ENCODE measurements at places on chromosomes 4 and X. TPM values are rescaled to one million over a fixed set of nuclear protein-coding genes. Genes with fewer than 3 reads are reported as not detected.

GRCh38 chrX:17411205-17411604, 36.2 kb downstream of the NHS start:
- DNase-seq, result no peak

Gene ATP2B3
- 0.69 TPM for total RNA-seq

Gene COL25A1
- 16.4 TPM for total RNA-seq

DNA sequence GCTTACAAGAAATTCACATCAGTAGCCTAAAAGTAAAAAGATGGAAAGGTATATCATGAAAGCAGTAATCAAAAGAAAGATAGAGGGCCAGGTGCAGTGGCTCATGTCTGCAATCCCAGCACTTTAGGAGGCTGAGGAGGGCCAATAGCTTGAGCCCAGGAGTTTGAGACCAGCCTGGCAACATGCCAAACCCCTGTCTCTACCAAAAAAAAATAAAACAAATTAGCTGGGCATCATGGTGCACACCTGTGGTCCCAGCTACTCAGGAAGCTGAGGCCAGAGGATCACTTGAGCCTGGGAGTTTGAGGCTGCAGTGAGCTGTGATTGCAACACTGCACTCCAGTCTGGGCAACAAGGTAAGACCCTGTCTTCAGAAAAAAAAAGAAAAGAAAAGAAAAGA, 55.5 kb downstream of the GSPT2 start:
- no peak for DNase-seq

- DNase-seq, result no peak
Observed at GRCh38 chr4:98908703-98909262, 20.1 kb downstream of the EIF4E start.

DNA sequence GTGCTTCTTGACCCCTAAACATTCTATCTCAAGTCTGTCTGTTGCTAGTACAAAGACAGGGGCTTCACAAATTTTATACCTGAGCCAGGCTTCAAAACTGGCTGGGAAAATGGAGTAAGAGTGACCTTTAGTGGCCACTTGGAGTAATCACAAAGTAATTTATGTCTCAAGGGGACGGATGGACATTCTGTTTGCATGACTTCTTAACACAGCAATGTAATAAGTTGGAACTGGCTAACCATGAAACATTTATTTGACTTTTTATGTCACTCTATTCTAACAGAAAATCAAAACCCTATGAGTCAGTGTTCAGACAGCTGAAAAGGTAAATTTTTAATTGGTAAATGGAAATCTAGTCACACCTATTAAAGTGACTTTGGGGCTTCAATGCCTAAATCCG, 600.6 kb downstream of the ANKRD50 start:
- peak; percentile 73 for DNase-seq

Gene CSAG3
- total RNA-seq, result not detected

DNA sequence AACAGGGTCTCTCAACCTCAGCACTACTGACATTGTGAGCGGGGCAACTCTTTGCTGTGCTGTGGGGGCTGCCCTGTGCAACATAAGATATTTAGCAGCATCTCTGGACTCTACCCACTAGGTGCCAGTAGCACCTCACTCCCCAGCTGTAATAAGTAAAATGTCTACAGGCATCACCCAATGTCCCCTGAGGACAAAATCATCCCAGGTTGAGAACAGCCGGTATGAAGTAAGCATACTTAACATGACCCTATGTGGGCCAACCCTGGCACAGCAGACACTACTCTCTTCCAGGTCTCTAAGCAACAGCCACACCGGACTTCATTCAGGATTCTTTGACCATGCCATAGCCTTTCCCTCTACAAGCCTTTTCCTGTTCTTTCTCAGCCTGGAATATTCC, 10.5 kb upstream of the MGST2 start:
- DNase-seq, result no peak

Gene WNK3
- total RNA-seq, result 8.7 TPM

Gene AFAP1
- 41.8 TPM for total RNA-seq

DNA sequence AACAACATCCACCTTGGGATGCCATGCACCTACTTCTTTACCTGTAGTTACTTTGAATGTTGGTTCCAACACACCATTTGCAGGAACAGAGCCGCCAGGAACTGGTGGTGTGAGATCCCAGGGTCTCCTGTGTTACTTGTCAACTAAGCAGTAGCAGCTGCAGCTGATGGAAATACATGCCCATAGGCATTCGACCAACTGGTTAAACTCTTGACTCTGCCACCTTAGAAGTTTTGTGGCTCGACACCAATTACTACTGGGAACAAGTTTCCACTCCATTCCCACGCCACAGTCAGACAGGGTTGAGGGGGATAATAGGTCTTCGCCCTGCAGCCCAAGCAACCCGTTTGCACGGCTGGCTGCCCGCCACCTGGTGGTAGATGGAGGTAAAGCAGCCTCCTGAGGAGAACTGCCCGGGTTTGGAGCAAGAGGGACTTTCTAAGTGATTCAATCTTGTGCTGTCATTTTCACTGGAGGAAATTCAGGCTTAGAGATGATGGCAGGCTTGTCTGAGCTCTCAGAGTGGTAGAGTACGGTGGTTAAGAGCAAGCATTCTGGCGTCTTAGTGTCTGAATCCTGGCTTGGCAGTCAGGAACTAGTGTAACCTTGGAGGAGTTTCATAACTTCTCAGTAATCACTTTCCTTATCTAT, 119.1 kb upstream of the TRIM2 start:
- no peak for DNase-seq

DNA sequence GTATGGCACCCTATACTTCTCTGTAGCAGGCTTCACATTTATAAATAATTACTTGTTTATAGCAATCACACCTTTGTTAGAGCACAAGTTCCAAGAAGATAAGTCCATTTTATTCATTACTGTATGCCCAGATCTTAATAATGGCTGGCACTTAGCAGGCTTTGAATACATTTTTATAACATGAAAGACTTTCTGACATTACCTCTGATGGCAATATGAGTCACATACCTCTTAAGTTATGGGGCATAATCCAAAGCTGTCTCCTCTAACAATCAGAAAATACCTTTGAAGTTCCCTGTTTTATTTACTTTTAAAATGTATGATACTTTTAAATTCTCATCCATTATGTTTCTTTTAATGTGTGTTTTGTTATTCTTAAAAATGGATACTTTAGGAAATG, 12.2 kb downstream of the SCRG1 start:
- DNase-seq, result no peak

DNA sequence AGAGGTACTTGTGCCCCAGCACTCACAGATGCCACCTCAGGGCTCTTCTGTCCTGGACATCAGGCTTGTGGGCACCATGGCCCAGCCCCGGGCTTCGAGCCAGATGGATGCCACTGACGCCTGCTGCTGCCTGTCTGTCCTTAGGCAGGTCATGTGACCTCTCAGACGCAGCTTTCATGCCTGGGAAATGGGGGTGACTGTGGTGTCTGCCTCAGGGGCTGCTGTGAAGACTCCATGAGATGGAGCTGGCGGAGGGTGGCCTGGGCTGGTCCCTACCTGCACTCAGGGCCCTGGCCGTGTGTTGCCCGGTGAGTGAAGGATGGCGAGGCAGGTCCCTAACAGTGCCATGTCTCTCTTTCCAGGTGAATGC, 6.5 kb downstream of the CPZ start:
- no peak for DNase-seq

Gene CACNA1F
- 0.05 TPM for total RNA-seq

- no peak for DNase-seq
Observed at GRCh38 chr4:14607001-14607400, 395.3 kb upstream of the CPEB2 start.

- no peak for DNase-seq
Observed at GRCh38 chr4:2560167-2560566, 23.7 kb downstream of the FAM193A start.

Gene FAM47A
- total RNA-seq, result not detected

DNA sequence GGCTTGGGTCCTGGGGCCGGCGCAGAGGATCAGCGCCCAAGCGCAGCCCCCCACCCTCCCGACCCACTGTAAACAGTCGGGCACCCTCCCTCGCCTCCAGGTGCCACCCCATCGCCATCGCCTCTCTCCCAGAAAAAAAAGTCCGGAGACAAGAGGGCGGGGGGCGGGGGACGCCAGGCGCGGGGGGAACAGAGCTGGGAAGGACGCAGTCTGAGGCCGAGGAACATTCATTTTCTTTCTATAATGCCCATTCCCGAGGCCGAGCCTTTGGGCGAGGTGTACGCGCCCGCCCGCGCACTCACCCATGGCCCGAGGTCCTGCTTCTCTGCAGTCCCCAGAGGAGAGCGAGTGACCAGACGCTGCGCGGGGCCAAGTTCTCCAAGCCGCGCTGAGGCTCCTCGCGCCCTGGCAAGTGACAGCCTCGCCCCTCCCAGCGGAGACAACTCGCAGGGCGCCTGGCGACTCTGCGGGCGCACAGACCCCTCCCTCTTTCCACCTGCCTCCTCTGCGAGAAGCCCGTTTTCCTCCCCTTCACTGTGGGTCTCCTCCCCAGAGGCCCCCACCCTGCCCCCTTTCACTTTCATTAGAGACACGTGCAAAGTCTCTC, 63.5 kb upstream of the WDR17 start:
- DNase-seq, result no peak

DNA sequence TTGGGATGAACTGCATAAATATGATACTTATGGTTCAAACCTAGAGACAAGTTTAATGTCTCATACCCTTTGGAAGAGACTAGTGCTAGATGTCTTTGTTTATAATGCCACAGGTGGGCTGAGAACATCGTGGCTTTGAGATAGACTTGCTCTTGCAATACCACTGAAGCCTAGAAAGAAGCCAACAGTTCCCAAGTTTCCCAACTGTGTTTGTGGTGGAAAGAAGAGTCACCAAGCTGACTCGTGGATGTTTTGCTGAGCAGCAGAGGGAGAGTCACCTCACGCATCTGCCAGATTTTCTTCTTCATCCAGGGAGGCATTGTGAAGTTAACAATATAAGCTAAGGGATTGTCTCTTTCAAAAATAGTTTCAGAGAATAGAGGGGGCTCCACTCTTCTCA, 1076.2 kb downstream of the C4orf33 start:
- DNase-seq, result no peak

DNA sequence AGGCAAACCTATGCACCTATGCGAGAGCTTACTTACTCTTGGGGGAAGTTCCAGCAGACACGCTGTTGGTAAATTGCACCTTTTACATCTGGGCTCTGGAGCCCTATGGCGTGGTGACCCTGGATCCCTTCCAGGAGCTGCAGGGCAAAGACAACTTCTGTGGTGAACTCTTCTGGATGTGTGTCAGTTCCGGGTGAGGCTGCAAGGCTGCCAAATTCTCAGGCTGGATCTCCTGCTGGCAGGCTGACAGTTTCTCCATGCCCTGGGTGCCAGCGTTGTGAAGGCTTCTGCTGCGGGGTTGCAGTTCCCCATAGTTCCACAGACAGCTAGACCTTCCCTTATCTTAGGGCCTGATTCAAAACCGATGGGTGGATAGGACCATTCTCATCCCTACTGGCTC, 37.9 kb downstream of the RAP2C start:
- no peak for DNase-seq

Gene HMGN5
- 4.9 TPM for total RNA-seq

Gene ERAS
- total RNA-seq, result not detected

GRCh38 chr4:41718907-41719306, 29.6 kb downstream of the PHOX2B start:
- DNase-seq, result no peak

Gene SUPT20HL2
- total RNA-seq, result not detected

- no peak for DNase-seq
Observed at GRCh38 chr4:189779281-189779980, 161.2 kb upstream of the FRG1 start.

DNA sequence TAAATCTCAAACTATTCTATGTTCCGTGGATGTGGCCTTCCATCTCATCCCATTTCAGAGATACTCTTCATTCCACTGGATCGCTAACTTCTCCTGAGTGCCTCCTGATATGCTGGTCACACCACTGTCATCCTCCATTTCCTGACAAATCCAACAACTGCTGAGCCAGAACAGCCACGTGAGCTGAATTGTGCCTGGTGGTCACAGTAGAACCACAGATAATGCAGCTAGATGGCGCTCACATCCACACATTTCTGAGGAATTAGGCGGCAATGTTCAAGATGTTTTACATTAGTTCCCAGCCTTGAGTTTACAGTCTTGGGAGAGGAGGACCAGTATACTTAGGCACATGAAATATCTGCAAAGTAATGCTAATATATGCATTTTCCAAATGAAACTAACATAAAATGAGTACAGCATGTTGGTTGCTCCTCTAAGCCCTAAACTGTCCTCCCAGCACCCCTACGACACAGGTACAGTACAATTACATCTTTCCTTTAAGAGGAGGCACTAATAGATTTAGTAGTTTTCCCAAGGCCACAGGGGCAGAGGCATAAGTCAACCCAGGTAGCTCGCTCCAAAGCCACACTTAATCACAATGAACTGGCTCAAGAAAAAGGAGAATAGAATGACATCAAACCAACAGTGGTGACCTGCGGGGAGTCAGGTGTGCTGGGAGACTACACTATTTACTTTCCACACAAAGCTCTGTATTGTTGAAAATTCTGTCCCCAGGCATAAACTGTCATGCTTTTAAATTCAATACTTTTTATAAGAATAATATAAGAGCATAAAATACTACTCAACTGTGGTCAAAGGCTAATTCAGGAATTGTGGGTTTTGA, 134.2 kb downstream of the CHIC2 start:
- DNase-seq, result peak; percentile 69

DNA sequence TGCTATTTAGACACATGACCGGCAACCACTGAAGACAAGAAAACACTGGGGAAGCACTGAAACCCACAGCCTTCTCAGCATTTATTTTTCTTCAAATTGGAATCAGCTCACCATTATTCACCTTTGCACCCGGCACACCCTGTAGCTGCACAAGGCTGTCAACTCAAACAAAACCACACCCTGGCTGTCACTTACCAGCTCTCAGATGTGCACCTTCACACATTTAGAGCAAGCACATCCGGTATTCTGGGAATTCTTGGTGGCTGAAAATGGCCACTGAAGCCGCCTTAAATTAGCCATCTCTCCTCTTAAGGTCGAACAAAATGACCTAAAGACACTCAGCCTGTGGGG, 5.9 kb downstream of the ZFYVE28 start:
- DNase-seq, result no peak

Gene CT45A2
- not detected for total RNA-seq

DNA sequence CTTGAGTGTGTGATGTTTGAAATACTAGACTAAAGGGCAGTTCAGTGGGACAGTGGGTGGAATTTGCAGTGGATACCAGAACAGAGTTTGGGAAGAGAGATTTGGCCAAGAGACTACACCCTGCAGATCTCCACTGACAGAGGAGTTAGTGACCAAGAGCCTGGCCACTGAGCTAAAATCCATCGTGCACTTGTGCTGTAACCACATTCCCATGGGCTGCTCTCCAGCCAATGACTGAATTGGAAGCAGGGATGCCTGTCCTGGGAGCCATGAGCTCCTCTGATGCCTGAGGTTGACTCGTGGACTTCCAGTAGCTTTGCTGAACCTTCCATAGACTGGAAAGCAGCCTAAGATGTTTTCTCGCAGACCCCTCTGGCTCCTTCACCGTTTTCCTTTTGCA, 296.1 kb downstream of the TRIML1 start:
- no peak for DNase-seq

Gene ETDA
- not detected for total RNA-seq

Gene KCNE5
- total RNA-seq, result 1.5 TPM

Gene GALNTL6
- 1.5 TPM for total RNA-seq

DNA sequence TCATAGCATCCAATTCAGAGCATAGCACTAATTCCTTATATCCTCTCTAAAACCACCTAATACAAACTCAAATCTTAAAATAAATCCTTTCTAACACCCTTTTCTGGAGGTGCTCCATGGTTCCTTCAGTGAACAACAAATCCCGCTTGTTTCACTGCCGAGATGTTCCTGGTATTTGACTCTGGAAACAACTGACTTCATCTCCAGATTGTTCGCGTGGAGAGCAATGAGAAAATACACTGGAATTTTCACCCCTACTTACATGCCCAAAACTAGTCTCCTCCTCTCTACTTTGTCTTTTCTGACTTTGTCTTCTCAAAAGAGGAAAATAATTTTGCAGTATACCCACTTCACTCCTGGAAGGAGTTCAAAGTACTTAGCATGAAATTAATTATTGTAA, 129.0 kb downstream of the PLS3 start:
- no peak for DNase-seq

Data from urinary bladder (tissue), 4 donors.